ENCODE measurements at places on chromosomes 4 and X.

GRCh38 chr4:15753786-15754185 lies 24.3 kb upstream of the CD38 start:
- peak; percentile 9 for DNase-seq

DNA sequence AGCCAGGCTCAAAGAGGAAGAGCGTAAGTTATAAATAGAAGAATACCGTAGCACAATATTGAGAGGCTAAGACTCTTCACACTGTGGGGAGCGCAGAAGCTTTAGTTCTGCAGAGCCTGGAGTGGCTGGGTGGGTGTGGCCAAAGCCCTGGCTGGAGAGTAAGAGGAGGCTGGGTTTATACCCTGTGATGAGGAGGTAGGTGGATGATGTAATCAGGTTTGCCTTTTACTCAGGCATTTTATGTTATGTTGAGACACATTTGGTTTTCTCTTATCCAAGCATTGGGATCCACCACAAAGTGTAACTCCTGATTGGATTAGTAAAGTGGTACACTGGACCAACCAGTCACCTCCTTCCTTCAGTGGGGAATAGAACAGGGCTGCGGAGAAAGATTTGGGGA lies 13.9 kb downstream of the CDS1 start:
- DNase-seq = peak; percentile 72

- DNase-seq = peak; percentile 70
These were observed 6.0 kb upstream of the VGLL1 start for GRCh38 chrX:136525738-136526606.

GRCh38 chr4:20298986-20299385 lies 47.3 kb downstream of the SLIT2 start:
- no peak for DNase-seq

DNA sequence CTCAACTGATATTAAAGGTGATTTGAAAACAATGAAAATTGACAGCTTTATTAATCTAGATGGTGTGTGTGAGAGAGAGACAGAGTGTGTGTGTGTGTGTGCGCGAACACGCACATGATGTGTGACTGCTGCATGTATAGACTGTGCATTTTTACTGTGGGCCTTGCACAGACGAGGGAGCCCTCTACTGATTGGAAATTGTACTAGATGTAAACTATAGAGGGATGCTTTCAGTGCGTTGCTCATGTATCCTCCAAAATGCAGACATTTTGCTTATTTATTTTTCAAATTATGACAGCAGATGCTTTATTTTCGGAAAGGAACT lies 168.4 kb upstream of the GK2 start:
- DNase-seq = peak; percentile 7

- DNase-seq = no peak
These were observed 46.1 kb downstream of the CCDC158 start for GRCh38 chr4:76374798-76375197.

GRCh38 chr4:1204828-1205585 lies 32.6 kb upstream of the SPON2 start:
- DNase-seq = no peak

GRCh38 chrX:107504006-107504405 lies 54.6 kb downstream of the FRMPD3 start:
- DNase-seq = no peak

DNA sequence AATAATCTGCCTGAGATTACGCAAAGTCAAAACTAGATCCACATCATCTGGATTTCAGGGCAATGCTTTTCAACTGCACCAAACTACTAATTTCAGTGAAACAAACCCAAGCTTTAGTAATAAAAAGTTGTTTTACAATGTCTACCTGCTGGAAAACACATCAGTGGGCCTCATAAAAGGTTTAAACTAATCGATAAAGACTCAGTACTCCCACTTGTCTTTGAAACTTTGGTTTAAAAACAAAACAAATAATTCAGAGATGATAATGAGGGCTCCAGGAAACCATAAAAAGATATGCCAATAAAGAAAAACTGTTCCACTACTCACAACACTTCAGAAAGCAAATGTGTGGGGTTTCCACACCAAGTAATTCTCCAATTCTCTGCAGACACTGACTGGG lies 10.2 kb downstream of the PSMD10 start:
- DNase-seq = no peak

DNA sequence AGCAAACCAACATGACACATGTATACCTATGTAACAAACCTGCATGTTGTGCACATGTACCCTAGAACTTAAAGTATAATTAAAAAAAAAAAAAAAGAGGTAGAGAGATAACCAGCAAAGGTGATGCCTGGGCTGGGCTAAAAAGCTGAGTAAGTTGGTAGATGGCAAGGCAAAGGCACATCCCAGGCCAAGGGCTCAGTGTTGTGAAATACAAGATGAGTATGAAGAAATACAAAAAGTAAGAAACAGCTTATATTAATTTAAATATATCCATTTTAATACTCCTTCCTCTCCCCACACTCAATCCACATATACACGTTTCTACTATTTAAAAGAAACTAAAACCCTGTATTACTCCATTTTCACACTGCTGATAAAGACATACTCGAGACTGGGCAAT lies 25.8 kb downstream of the TEC start:
- DNase-seq = no peak

- peak; percentile 88 for DNase-seq
These were observed 170.0 kb upstream of the FRMPD4 start for GRCh38 chrX:11967986-11968869.

GRCh38 chr4:86927843-86928395 lies 6.9 kb upstream of the AFF1 start:
- DNase-seq = peak; percentile 98

DNA sequence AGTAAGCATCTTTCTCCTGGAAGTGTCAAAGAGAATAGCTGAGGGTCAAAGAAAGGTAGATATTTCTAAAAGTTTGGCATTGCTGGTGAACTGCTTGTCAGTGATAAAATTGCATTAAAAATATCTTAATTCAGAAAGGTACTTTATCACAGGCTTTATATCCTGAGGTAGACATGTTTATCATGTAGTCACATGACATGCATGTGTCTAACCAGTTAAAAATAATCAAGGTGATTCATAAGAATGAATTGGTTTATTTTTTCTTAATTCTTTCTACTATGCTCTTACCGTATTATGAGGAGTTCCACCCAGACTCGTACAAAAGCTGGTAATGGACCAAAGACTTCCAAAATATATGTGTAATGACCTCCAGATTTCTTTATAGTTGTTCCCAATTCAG lies 6.1 kb downstream of the SLC7A11 start:
- DNase-seq = no peak

DNA sequence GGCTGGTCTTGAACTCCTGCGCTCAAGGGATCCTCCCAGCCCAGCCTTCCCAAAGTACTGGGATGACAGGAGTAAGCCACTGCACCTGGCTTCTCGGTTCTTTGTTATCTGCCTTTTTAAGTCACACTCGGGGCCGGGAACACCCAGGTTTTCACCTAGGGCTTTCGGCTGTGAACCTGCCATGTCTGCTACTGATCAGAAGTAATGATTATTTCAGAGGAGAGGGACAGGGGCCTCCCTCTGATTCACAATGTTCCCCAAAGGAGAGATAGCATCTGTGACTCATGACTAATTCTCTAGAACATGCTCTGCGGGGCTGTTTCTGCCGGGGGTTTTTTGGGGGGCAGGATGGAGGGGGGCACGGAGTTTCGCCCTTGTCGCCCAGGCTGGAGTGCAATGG lies 26.9 kb downstream of the CRLF2 start:
- no peak for DNase-seq

- DNase-seq = no peak
These were observed 244.5 kb downstream of the SCFD2 start for GRCh38 chr4:53121264-53121865.

DNA sequence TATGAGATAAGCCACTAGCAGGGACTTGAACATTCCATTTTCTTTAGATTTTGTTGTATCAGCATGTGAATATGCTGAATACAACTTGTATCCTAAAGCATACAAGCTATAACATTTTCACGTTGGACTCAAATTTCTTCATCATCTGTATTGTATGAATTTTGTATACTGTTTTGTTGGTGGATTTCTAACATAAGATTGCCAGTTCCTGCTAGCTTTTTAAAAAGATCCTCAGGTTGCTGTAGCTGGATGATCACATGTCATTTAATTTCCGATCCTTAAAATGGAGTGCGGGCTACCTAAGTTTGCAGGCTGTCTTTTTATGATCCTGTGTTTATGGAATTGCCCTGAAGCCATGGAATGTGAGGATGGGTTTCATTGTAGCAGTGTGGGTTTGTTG lies 6.9 kb downstream of the PDLIM5 start:
- no peak for DNase-seq

GRCh38 chr4:124179506-124180186 lies 532.9 kb downstream of the ANKRD50 start:
- no peak for DNase-seq

- peak; percentile 38 for DNase-seq
These were observed 123.5 kb downstream of the IL15 start for GRCh38 chr4:141759796-141760425.

GRCh38 chrX:110442635-110443034 lies 84.0 kb downstream of the RTL9 start:
- peak; percentile 61 for DNase-seq

GRCh38 chr4:153018031-153018430 lies 81.9 kb downstream of the FHDC1 start:
- DNase-seq = peak; percentile 73

DNA sequence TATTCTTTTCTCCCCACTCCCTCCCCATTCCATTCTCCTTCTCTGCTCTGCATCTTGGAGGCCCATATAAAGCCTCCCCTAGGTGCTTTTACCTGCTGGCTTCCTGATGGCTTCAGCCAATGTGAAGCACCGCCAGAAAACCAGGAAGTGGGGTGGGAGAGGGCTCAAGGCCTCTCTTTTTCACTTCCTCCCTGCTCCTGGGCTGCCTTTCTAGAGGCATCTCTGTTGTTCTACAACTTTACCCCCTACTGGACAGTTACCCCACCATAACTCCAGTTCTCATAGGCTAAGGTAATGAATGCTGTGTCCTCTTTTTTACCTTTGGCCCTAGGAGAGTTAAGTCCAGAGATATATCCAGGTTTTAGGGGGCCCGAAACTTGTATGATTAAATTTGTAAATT lies 62.4 kb upstream of the PPARGC1A start:
- no peak for DNase-seq

GRCh38 chrX:96424007-96424406 lies 260.6 kb upstream of the DIAPH2 start:
- DNase-seq = no peak

DNA sequence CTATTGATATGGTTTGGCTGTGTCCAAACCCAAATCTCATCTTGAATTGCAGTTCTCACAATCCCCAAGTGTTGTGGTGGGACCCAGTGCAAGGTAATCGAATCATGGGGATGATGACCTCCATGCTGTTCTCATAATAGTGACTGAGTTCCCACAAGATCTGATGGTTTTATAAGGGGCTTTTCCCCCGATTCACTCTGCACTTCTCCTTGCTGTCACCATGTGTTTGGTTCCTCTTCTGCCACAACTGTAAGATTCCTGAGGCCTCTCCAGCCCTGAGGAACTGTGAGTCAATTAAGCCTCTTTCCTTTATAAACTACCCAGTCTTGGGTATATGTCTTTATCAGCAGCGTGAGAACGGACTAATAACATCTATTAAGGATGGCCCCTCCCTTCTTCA lies 68.8 kb downstream of the FBXW7 start:
- DNase-seq = no peak

DNA sequence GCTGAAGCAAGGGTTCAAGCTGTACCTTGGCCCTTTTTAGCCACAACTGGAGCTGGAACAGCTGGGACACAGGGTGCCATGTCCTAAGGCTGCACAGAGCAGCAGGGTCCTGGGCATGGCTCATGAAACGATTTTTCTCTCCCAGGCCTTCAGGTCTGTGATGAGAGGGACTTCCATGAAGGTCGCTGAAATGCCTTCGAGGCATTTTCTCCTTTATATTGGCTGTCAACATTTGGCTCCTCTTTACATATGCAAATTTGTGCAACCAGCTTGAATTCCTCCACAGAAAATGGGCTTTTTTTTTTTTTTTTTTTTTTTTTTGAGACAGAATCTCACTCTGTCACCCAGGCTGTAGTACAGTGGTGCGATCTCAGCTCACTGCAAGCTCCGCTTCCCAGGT lies 430.8 kb downstream of the PCDH11X start:
- DNase-seq = no peak

DNA sequence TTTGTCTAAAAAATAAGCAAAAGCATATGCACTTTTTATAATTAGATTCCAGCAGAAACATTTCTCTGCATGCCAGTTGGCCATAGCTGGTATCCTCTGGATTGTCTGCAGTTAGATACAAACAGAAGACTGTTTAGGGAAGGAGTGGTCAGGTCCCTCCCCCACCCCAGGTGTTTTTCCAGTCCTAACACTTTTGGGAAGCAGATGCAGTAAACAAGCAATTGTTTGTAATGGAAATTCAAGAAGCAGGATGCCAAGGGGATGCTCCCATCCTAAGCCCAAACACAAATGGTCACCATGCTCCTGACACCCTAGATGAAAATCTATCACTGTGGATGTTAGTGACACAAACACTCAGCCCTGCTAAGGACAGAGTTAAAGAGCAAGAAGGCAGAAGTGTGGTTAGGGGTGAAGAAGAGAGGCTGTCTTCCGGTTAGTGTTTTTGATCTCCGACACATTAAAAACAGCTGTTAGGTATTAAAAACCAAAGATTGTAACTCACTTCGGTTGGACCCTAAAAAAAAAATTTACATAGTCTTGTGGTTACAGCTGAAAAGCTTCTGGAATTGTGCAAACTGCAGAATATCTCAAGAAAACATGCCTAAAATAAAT lies 7.9 kb downstream of the LEF1 start:
- DNase-seq = no peak

GRCh38 chr4:88868510-88868909 lies 170.9 kb upstream of the NAP1L5 start:
- no peak for DNase-seq

DNA sequence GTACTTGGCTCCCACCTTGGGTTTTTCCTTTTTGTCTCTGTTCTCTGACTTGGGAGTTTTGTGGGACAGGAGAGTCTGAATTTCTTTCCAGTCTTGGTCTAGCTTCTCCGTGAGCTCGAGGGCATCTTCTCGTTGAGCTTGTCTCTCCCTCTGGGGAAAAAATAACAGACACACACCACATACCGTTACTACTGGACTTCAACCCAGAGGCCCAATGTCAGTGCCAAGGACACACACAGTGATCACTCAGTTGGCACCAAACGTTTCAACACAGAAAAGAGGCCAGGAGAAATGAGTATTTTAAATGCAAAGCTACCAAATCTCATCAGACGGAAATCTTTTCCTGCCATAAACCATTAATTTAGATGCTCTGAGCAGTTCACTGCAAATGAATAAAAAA lies 9.7 kb downstream of the NOP14 start:
- no peak for DNase-seq

Measured in kidney tubule cell (primary cell).